AG08396 (cell line): ENCODE measurements at places on chromosomes 4 and X.

- DNase-seq, result no peak
Observed at GRCh38 chrX:120136128-120136527, 20.4 kb upstream of the RHOXF1 start.

- peak; percentile 59 for DNase-seq
Observed at GRCh38 chrX:120120223-120120622, 4.5 kb upstream of the RHOXF1 start.

DNA sequence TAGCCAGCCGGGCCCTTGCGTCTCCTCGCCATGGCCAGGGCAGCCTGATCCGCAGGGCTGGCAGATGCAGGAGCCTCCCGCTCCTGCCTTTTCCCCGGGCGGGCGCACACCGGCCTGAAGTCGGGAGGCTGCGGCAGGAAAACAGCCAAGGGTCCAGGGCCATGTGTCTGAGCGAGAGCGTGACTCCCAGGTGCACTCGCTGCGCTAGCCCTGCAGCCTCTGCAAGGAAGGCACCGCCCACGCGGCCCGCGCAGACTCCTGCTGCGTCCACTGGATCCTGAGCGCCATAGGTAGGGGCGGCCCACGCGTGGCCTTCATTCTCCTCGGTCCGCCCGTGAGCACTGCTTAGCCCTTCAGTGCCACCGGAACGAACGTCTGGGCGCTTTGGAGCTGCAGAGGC lies 379.9 kb downstream of the TRAM1L1 start:
- no peak for DNase-seq

- no peak for DNase-seq
Observed at GRCh38 chrX:25198891-25199290, 183.1 kb upstream of the ARX start.

DNA sequence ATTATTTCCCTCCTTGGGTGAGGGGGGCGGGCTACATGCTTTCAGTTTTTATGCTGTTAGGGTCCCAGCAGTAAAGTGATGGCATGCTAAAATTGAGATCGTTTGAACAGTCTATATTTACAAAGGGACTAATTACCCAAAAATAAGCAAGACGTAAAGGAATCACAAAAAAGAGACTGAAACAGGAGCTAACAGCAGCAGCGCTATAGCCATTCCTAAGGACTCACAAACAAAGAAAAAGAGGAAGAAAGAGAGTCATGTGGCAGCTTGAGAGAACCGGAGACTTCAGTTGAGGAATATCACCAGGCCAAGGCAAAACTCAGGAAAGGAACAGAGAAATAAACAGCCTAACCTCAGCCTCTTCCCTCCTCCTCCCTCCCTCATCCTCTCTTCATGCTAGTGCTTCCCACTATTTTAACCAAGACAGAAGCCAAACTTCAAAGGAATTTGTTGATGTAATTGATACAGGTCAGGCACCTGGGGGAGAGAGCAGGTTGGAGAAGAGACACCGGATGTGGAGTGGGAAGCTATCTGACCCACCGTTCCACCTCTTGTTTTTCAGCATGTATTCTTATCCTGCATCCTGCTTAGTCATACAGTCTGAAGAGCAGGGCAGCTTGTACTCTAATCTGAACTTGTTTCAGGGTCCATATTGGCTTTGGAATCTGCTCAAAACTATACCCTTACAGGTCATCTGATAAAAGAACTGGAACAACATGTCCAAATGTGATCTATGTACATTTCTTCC lies 383.7 kb downstream of the NAF1 start:
- DNase-seq, result no peak

DNA sequence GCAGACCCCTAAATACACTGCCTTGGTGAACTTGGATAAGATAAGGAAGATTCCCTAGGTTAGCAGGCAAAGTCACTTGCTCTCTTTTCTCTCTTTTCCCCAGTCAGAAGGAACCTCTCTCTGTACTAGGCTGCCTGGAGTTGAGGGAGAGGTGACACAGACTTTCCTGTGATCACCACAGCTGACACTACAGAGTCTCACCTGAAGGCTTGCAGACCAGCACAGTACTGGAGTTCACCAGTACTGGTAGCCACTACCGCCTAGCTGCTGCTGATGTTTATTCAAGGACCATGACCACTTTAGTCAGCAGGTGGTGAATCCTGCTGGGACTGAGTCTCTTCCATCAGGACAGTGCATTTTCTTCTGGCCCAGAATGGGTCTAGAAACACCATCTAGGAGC lies 63.3 kb downstream of the PTPN13 start:
- no peak for DNase-seq

- DNase-seq, result no peak
Observed at GRCh38 chrX:118893923-118894322, 70.3 kb downstream of the ZCCHC12 start.

DNA sequence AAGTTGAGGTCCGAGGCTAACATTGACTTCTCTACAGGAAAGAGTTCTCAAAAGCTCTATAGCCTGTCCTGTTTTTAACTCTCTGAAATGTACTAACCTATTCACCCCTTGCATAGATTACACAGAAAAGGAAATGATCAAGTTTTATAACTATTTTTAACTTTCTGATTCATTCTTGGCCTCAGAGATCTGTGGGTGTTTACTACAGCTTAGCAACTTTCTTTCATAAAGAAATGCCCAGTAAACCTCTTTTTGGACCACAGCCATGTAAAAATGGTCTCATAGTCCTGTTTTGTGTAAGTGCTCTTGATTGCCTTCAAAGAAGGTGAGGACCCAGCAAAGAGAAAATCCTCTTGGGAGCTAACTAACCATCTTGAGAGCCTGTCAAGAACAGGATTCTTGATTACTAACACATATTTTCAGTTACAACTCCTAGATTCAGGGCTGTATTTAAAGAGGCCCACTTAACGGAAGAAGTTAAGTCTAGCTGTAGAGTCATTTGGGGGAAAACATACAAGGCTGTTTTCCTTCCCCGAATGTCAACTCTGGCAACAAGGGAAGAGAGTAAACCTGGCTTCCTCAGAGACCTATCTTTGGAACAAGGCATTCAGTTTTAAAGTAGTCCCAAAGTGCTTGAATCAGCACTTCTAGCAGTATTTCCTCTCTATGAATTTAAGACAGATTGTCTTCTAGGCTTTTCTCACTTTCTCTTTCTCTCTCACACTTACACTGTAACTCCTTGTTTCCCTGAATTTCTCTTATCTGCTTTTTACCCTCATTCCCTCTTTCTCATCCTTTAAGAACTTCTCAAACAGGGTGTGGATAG lies 78.2 kb downstream of the IL21 start:
- peak; percentile 8 for DNase-seq

DNA sequence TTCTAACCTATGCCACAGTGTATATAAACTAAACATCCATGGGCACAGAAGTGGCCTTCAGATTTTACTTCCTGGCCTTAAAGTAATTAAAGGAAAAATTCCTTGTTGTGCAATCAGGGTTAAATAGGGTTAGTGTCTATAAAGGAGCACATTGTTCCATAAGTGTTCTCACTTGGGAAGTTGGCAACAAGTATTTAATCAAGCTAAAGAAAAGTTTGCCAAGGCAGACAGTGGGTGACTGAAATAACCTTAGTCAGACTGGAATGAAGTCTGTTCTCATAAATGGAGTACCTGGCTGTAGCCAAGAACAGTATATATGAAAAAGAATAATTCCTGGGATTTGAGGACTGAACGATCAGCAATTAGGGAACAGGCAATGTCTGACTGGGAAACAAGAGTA lies 213.6 kb downstream of the HTR2C start:
- DNase-seq, result no peak

DNA sequence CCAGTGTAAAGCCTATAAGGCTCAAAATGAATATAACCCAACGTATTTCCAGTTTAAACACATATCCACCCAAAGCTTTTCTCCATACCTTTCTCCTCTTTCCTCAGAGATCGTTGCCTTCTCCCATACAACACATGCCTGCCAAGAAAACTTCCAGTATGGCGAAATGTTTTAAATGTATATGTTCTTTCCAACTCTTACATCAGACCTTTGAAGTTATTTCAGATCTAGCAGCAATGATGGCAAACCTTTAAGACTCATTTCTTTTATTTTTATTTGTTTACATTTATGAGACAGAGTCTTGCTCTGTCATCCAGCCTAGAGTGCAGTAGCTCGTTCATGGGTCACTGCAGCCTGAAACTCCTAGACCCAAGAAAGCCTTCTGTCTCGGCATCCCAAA lies 265.4 kb downstream of the BMPR1B start:
- DNase-seq, result no peak

GRCh38 chrX:41695426-41695825 lies 6.7 kb downstream of the GPR34 start:
- peak; percentile 10 for DNase-seq

DNA sequence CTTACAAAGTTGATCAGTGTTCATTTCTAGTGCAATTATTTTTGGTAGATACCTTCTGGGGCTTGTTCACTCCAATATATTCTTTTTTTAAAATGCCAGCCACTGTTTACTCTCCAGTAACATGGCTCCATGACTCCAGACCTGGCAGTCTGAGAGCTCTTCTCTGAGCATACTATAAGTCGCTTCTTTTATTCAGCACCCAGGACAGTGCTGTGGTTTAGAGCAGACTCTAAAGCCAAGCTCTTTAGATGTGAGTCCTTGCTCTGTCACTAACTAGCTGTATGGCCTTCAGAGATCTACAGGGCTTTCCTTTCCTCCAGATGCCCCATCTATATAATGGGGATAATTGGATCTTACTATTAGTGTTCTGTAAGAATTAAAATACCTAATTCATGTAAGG lies 200.2 kb upstream of the FAM241A start:
- DNase-seq, result no peak

DNA sequence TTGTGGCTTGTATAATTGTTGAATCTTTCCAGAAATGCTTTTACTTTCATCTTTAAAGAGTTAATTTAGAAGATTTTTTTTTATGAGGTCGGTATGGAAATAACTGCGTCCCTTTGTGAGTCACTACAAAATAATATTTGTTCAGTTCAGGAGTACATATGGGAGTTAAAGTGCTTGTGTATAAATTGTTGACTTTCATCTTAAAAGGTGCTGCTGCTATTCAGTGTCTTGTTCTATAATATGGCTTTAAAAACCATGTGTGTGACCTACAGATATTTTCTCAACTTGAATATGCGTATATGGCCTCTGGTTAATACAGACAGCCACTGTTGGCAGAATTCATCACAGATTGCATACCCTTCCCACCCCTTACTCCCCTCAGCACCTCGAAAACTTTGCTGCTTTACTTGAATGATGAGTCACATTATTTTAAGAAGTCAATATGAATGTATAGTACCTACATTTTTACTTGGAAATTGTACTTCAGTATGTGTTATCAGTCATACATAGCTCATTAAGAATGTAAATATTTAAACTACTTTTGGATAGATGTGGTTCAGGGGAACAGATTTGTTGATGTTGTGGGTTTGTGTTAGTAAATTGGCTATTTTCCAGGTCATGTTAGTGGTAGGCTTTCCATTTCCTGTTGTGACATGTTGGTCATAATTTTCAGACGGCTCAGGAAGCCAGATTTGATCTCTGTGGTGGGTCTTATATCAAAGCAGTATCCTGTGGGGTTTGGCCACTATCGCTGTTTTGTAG lies 1.5 kb downstream of the CLCN3 start:
- DNase-seq, result peak; percentile 46

DNA sequence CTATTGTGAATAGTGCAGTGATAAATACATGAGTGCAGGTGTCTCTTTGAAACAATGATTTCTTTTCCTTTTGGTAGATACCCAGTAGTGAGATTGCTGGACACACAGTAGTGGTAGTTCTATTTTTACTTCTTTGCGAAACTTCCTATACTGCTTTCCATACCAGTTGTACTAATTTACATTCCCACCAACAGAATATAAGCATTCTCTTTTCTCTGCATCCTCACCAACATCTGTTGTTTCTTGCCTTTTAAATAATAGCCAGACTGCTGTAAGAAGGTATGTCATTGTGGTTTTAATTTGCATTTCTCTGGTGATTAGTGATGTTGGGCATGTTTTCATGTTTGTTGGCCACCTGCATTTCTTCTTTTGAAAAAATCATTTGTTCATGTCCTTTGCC lies 105.9 kb downstream of the COL4A6 start:
- DNase-seq, result no peak

GRCh38 chrX:41273638-41274037 lies 60.3 kb upstream of the DDX3X start:
- peak; percentile 20 for DNase-seq

DNA sequence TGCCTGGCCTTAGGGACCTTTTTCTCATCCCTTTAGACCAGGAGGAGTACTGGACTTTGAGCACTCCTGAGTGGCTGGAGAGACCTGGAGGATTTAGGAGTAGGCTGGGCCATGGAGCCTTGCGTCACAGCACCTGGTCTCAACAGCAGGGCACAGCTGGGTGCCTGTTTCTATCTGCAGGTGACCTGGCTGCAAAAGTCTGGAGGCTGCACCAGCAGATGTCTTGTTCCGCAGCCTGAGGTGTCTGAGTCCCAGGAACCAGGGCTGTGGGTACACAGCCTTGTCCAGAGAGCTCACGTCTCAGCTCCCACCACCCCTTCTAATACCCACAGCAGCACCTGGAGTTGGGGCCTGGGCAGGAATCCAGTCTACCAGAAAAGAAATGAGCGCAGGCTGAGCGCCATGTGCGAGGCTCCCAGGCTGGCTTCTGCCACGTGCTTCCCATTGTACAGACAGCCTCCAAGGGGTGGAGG lies 5.0 kb upstream of the NSD2 start:
- no peak for DNase-seq
